ENCODE measurements at places on chromosomes 13 and 19.

DNA sequence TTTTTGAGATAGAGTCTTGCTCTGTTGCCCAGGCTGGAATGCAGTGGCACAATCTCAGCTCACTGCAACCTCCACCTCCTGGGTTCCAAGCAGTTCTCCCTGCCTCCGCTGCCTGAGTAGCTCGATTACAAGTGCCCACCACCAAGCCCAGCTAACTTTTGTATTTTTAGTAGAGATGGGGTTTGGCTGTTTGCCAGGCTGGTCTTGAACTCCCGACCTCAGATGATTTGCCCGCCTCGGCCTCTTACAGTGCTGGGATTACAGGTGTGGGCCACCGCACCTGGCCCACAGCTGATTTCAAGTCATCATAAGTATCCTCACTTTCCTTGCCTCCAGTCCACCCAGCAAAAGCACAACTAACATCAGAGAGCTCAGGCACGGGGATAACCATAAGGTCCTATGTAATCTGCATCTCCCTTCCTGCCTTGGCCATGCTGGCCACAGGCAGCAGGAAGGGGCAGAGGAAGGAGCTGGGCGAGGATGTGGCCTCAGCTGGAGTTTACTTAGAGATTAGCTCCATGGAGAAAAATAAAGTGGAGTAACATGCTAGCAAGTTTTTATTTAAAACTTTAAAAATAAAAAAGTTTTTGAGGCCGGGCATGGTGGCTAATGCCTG lies 22.9 kb upstream of the ADGRE1 start:
- DNase-seq = peak; percentile 63

- DNase-seq = no peak
Measured at GRCh38 chr13:45162821-45163220, 38.0 kb downstream of the KCTD4 start.

- peak; percentile 15 for DNase-seq
Measured at GRCh38 chr13:90732049-90732448, 615.4 kb upstream of the MIR17HG start.

GRCh38 chr13:91347996-91348905 lies 764 bp downstream of the MIR17HG start:
- peak; percentile 69 for DNase-seq

DNA sequence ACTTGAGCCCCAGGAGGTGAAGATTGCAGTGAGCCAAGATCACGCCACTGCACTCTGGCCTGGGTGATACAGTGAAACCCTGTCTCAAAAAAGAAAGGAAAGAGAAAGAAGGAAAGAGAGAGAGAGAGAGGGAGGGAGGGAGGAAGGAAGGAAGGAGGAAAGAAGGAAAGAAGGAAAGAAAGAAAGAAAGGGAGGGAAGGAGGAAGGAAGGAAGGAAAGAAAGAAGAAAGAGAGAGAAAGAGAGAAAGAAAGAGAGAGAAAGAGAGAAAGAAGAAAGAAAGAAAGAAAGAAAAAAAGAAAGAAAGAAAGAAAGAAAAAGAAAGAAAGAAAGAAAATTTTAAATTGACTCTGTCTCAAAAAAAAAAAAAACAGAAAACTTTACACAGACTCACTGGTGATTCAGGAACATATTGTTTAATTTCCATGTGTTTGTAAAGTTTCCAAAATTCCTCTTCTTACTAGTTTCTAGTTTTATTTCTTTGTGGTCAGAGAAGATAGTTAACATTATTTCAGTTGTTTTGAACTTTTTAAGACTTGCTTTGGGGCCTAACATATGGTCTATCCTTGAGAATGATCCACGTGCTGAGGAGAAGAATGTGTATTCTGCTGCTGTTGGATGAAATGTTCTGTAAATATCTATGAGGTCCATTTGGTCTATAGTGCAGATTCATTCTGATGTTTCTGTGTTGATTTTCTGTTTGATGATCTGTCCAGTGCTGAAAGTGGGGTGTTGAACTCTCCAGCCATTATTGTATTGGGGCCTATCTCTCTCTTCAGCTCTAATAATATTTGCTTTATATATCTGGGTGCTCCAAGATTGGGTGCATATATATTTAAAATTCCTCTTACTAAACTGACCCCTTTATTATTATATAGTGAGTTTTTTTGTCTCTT lies 204.4 kb upstream of the SERP2 start:
- DNase-seq = peak; percentile 27

- DNase-seq = no peak
Measured at GRCh38 chr19:13613447-13613846, 107.2 kb upstream of the CACNA1A start.

DNA sequence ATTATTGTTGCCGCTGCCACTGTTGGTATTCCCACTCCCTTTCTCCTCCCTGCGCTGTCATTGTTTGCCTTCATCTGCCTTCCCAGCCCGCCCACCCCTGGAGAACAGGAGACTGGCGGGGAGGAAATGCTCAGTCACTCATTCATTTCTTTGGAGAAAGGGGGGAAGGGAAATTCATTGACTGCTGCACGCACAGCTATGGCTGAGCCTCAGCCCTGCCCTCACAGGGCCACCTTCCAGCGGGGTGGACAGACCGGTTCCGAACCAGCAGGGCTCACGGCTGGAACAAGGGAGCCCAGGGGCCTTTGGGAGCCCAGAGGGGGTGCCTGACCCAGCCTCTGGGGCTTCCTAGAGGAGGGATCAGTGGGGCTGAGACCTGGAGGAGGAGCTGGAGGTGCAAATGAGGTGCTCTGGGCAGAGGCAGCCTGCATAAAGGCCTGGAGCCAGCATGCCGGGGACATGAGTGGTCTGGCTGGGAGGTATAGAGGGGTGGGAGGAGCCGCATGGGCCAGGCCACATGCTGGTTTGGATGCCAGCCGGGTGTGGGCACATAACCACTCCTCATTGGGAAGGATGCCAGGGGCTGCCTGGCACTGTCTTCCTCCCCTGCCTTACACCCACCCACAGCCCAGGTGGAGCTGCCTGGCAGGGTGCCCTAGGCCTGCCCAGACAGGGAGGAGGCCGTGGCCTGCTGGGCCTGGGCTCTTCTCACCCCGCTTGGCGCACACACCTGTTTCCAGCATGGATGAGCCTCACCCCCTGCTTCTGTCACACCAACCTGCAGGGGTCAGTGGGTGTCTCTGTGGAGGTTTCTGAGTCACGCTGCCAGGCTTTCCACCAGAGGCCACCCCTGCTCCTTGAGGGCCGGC lies 26.8 kb downstream of the PPP5C start:
- peak; percentile 84 for DNase-seq

DNA sequence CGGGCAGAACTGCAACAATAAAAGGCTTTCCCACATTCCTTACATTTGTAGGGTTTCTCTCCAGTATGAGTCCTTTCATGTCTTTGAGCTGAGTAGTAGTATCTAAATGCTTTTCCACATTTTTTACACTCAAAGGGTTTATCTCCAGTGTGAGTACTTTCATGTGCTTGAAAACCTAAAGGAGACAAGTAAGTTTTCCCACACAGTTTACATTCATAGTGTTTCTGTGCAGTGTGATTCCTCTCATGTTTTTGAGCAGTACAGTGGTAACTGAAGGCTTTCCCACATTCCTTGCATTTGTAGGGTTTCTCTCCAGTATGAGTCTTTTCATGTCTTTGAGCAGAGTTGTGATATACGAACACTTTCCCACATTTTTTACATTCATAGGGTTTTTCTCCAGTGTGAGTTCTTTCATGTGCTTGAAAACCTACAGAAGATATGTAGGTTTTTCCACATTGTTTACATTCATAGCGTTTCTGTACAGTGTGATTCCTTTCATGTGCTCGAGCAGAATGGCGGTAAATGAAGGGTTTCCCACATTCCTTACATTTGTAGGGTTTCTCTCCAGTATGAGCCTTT lies 47.0 kb downstream of the ZNF44 start:
- DNase-seq = no peak

DNA sequence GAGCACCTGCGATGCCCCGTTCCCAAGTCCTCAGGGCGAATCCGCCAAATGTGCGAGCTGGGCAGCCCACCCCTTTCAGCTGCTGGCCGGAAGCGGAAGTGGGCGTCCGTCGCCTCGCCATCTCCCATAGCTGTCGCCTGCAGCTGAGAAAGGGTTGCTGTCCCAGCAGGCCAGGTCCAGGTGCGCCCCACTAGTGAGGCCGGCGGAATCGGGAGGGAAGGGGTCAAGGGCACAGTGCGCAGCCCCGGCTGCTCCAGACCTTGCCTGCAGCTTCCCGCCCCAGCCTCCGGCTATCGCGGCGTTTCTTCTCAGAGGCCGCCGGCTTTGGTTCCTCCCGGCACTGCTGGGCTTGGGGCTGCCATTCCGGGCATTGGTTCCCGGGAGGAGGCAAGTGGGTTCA lies at the start of gene ZNF177:
Gene ZNF177, plus strand, starts transcription at position 109 of the 400 bp plus-strand sequence. CDS start 15,299 bp downstream, outside the sequence.
- peak; percentile 59 for DNase-seq

DNA sequence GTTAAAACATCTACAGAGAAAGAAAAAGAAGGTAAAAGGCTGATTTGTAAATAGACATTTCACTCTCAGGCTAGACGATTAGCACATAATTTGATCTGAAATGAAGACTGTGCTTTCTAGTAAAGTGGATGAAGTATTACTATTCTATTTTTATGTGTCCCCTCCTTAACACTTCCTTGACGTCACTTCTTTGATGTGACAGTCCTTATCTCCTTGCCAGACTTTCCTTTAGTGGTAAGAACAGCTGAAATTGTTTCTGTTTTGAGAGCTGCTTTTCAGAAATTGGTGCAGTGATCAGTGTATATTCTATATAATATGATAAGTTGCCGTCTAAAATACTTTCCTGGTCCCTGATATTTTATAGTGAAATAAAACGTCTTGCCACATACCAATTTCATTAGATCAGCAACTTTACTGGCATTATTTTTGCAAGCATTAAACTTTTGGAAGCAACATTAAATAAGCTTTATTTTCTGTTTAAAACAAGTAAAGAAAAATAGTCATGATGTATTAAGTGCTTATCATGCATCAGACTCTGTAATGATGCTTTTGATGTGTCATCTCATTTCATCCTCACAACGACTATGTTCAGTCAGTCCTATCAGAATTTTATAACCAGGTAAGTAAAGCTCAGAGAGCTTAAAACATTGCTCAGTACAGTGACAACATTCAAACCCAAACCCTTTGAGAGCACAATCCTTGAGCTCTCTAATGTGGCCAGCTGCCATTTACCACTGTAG lies 210.3 kb upstream of the PCDH9 start:
- peak; percentile 89 for DNase-seq

GRCh38 chr19:34666200-34666957 lies 10.6 kb downstream of the SCGB2B2 start:
- DNase-seq = no peak

GRCh38 chr19:49132974-49133609 lies 13.7 kb downstream of the PPFIA3 start:
- peak; percentile 64 for DNase-seq

DNA sequence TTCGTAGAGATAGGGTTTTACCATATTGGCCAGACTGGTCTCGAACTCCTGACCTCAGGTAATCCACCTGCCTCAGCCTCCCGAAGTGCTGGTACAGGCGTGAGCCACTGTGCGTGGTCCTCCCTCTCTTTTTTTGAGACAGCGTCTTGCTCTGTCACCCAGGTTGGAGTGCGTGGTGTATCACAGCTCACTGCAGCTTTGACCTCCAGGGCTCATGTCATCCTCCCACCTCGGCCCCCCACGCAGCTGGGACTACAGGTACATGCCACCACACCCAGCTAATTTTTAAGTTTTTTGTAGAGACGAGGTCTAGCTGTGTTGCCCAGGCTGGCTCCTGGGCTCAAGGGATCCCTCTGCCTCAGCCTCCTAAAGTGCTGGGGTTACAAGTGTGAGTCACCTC lies 18.2 kb downstream of the ZSCAN18 start:
- DNase-seq = no peak

GRCh38 chr13:43086181-43086580 lies 62.8 kb downstream of the DNAJC15 start:
- no peak for DNase-seq

- no peak for DNase-seq
Measured at GRCh38 chr13:100179276-100179675, 90.4 kb downstream of the PCCA start.

GRCh38 chr13:50208826-50209335 lies 193.6 kb downstream of the KCNRG start:
- peak; percentile 82 for DNase-seq

DNA sequence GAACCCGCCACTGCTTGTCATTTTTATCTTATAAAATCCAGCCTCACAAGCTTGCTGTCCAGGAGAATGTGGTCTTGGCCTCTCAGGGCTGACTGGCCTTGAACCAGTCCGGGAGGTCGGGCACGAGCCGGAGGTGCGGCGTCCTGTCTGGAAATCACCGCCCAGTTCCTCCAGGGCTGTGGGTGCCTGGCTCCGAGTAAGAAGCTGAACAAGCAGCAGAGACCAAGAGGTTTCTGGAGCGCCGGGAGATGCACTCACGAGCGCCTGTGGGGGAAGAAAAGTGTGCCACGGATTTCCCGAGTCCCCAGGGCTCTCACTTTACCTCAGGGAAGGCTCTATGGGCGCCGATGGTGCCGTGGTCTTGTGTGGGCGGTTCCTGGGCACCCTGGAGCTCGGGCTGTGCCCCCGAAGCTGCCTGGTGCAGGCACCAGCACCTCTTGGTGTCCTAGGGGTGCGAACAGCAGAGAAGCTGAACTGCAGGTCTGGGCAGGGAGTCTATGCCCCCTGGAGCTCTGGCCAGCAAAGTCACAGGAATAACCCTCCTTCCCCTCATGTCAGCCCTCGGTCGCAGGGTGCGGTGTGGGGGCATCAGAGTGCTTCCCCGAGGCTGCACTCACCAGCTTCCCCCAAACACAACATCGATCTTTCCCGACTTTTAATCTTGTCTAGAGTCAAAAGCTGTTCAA lies 50.0 kb downstream of the GAS6 start:
- no peak for DNase-seq

DNA sequence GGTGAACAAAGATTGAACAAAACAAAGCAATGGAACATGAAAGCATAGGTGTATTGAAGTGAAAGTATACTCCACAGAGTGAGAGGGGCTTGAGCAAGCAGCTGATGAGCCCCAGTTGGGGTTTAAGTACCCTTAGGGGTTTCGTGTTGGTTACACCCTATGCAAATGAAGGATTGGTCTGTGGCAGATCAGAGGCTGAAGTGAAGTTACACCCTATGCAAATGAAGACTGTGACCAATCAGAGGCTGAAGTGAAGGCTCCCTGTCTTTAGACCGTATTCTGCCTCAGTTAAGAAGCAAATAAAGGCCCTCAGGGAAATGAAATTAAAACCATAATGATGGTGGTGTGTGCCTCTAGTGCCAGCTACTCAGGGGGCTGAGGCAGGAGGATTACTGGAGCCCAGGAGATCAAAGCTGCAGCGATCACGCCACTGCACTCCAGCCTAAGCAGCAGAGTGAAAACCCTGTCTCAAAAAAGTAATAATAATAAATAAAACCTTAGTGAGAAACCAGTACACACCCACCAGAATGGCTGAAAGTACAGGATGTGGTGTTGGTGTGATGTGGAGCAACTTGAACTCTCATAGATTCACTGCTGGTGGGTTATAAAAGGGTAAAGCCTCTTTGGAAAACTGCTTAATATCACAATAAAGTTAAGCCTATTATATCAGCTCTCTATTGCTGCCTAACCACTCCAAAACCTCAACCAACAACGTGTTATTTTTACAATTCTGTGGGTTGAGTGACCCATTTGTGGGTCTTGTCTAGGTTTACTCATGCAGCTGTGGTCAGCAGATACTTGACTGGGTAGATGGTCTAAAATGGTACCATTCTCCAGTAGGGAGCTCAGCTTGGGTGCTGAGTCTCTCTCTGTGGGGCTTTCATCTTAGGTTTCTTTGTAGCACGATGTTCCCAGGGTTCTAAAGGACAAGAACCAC lies 12.8 kb upstream of the UPF3A start:
- DNase-seq = no peak

- DNase-seq = no peak
Measured at GRCh38 chr19:6610934-6611852, 20.2 kb upstream of the CD70 start.

- DNase-seq = no peak
Measured at GRCh38 chr19:30712431-30713337, 340.5 kb downstream of the ZNF536 start.

- no peak for DNase-seq
Measured at GRCh38 chr13:99636306-99636705, 135.0 kb downstream of the TM9SF2 start.

GRCh38 chr13:41054212-41054877 lies 7.0 kb upstream of the WBP4 start:
- peak; percentile 86 for DNase-seq

Measured in hematopoietic multipotent progenitor cell treated with erythropoietin and hydrocortisone succinate and interleukin-3 and kit ligand, for 4 days (in vitro differentiated cells).